ENCODE measurements at places on chromosomes 7 and 10. TPM values are rescaled to one million over a fixed set of nuclear protein-coding genes. Genes with fewer than 3 reads are reported as not detected.

- no peak for DNase-seq
Measured at GRCh38 chr7:16609842-16610450, 35.6 kb downstream of the ANKMY2 start.

Gene NXPH1
- 0.25 TPM for polyA plus RNA-seq

- DNase-seq = no peak
Measured at GRCh38 chr10:44413416-44413815, 28.5 kb upstream of the CXCL12 start.

GRCh38 chr7:121301446-121302213 is 27.2 kb upstream of the WNT16 start:
- no peak for DNase-seq

Gene CPN1
- polyA plus RNA-seq = 2.7 TPM

GRCh38 chr10:95536017-95536416 is 25.2 kb downstream of the SORBS1 start:
- DNase-seq = no peak

GRCh38 chr7:119630406-119630969 is 642.5 kb upstream of the KCND2 start:
- DNase-seq = no peak

GRCh38 chr7:146492017-146492416 is 375.4 kb downstream of the CNTNAP2 start:
- DNase-seq = no peak

DNA sequence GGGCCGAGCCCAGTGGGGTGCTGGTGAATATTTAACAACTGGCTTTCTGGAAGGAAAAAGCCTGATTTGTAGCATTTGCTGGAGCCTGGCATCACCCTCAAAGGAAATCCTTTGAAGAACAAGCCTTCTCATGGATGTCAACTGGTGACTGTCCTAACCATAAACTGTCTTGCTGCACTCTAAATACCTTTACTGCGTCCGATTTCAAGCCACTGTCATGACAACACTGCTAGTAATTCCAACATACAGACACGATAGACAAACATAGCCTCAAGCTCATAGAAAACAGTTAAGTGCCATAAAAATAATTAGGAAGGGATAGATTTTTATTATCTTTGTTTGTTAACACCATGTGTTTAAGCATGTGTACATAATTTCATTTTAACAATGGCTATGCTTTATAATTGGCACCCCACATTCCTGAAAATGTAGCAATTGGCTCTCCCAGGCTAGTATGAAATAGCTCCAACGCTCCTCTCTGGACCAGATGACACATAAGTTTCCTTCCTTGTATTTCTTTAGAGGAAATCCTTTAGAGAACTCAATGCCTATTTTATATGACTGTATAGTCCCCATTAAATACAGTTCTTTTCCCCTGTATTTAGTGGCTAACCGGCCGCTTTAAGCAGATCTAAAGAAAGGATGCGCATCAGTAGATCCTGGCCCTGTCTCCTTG is 273.4 kb downstream of the PRPF18 start:
- no peak for DNase-seq

- no peak for DNase-seq
Measured at GRCh38 chr7:135445690-135446089, 64.2 kb downstream of the CNOT4 start.

Gene PLEKHS1
- polyA plus RNA-seq = 0.13 TPM

DNA sequence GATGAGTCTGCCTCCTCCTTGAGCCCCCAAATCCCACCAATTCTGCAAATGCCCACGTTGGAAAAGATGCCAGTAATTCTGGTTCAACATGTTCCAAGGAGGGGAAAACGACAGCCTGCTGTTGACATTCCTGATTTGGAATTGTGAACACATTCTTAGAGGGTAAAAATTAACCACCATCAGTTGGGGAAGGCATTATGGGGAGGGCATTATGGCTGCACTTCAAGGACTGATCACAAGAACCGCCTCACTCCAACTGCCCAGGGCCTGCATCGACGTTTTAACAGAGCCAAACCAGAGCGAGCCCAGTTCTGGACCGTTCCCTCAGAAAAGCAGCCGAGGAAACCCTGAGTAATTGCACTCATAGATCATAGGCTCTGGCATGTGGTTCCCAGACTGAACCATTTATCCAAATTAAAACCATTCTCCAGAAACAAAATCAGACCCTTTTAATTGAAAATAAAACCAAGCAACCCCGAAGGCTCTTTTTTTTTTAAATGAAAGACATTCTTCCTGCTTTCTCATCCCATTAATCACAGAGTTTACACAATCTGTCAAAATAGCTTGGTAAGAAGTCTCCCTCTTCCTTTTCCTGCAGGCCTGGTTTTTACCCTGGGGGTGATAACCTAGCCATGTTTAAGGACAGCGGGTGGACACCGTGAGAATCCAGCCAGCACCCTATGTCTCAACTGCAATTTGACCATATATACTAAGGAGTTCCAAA is 8.0 kb downstream of the TNS3 start:
- no peak for DNase-seq

- DNase-seq = no peak
Measured at GRCh38 chr7:123522066-123522465, 12.3 kb downstream of the IQUB start.

GRCh38 chr10:133040198-133040597 is 47.5 kb upstream of the ADGRA1 start:
- DNase-seq = no peak

DNA sequence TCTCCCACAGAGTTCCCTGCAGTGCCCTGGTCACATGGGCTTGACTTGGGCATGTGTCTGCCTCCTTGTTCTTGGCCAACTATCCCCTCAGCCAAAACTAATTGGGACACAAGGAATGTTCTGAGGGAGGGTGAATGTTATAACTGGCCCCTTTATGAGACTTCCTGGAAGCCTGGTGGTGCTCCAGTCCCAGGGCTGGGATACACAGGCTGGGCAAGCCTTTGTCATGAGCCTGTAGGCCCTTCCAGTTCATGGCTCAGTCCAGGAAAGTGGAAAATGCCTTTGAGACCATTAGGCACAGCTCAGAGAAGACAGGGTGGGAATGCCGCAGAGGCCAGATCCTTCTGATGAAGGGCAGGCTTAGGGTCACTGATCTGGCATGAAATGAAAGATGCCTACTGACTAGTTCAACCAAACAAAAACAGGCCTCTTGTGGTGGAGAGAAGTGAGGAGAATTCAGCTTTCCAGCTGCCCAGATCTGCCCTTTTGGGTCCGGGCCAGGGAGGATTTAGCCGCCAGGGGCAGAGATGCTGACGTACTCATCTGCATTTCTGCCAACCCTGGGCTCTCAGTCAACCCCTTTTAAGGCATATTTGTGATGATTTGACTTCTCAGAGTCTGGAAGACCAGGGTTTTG is 961.5 kb downstream of the KCNMA1 start:
- DNase-seq = no peak

Gene SYT15B
- polyA plus RNA-seq = 1.1 TPM

GRCh38 chr7:44244282-44244681 is 43.5 kb downstream of the YKT6 start:
- DNase-seq = no peak

Measured in left renal cortex interstitium (tissue), 4 donors.